ENCODE measurements at places on chromosomes 2 and 18.

DNA sequence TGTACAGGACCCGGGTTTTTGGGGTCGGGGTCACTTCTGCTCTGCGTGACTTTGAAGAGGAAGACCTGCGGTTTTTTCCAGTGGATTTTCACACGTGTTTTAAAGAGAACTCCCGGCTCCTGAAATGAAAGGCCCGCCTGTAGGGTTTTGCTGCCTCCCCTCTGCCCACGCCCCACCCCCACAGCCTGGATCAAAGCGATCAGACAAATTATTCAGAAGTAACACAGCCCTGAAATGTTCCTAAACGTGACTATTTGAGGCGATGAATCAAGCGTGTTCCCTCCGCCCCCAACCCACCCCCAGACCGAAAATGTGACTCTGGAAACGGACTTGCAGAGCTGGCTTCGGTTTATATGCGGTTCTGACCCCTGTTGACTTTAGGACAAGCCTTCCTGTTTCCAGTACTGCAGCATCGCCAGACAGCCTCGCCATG is 28.7 kb upstream of the SMIM21 start:
- peak; percentile 60 for DNase-seq

DNA sequence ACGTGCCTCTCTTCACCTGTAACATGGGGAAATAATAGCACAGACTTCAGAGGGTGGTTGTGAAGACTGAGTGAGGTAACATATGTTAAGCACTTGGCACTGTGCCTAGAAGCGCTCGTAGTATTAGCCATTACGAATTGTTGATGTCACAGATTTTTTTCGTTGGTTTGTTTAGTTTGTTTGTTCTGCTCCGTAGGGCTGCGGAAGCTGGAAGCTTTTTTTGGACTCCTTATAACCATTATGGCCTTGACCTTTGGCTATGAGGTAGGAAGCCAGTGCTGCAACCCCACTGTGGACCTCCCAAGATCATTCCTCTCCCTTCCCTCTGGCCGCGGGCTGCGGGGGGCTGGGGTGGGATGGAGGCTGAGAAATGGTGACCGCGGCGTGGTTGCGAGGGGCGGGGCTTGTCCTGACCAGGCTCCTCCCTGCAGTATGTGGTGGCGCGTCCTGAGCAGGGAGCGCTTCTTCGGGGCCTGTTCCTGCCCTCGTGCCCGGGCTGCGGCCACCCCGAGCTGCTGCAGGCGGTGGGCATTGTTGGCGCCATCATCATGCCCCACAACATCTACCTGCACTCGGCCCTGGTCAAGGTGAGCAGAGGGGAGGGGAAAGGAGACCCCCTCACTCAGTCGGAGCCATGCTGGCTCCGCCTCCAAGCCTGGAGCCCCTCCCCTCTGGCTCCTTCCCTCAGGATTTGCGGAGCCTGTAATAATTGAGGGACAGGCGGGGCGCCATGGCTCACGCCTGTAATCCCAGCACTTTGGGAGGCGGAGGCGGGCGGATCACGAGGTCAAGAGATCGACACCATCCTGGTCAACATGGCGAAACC is 5.5 kb downstream of the SLC11A1 start:
- no peak for DNase-seq

DNA sequence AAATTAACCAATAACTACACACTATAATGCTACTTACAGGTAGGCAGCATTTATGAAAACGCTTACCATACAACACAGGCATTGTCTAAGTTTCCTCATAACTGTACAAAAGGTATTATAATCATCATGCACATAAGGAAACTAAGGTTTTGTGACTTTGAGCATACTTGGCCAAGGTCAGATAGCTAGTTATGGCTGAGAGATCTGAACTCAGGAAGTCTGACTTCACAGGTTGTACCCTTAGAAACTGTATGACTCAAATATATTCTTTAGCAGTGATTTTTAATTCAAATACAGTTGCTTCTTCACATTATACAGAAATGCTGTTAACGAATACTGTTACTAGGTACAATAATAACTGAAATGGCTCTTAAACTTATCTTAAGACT is 89.3 kb downstream of the TRIP12 start:
- DNase-seq = no peak

DNA sequence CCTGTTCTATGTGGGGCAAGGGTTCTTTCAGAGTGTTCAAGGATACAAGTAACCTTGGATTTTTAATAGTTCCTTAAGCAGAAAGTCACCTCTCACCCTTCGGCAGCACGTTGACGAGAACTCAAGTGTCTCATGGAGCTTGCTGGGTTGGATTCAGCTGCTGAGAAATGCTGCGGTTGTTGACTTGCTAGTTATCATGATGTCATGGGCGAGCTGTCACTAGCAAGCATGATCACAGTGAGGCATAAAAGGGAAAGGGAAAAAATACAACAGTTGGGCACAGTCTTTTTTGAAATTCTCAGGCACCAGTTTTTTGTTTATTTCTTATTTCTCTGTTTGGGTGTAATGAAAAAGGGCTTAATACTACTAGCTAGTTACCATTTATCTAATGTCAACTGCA is 53.2 kb downstream of the ADCYAP1 start:
- DNase-seq = no peak

GRCh38 chr2:119435953-119436297 is 4.3 kb downstream of the TMEM37 start:
- no peak for DNase-seq

- no peak for DNase-seq
Measured at GRCh38 chr2:43803113-43803512, 29.3 kb downstream of the DYNC2LI1 start.

- no peak for DNase-seq
Measured at GRCh38 chr2:170163411-170164065, 14.4 kb upstream of the MYO3B start.

- DNase-seq = no peak
Measured at GRCh38 chr2:188529710-188530109, 238.0 kb downstream of the GULP1 start.

GRCh38 chr2:106097038-106098000 is 96.8 kb downstream of the UXS1 start:
- DNase-seq = no peak

GRCh38 chr2:181145645-181146044 is 165.2 kb downstream of the UBE2E3 start:
- DNase-seq = no peak

DNA sequence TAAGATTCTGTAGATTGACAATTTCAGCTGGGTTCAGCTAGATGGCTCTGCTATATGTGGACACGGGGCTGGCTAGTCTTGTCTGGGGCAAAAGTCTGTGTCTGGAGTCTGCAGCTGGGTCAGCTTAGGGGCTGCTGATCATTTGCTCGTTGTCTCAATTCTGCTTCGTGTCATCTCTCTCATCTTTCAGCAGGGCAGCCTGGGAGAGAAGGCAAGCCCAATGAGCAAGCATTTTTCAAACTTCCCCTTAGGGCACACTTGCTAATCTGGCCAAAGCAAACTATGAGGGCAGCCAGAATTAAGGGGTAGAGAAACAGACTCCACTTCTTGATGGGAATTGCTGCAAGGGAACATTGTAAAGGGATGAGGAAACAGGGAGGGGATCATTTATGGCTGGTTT is 462.6 kb downstream of the SLC4A3 start:
- DNase-seq = no peak

DNA sequence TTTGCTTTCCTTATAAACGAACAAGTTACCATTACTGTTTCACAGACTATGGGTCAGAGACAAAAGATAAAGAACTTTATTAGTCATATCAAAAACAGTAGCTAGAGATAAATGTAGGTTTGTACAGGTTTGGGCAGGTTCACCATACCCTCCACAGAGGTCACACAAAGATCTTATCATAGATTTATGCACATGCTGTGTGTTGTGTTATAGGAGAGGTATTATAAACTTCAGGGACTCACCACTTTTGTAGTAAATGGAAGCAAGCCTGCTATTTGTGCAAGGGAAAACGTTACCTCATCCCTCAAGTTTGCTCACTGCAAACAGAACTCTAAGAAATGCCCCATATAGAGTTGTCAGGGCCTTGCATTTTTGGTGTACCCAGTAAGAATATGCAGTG is 584.5 kb upstream of the LRRTM1 start:
- DNase-seq = no peak

DNA sequence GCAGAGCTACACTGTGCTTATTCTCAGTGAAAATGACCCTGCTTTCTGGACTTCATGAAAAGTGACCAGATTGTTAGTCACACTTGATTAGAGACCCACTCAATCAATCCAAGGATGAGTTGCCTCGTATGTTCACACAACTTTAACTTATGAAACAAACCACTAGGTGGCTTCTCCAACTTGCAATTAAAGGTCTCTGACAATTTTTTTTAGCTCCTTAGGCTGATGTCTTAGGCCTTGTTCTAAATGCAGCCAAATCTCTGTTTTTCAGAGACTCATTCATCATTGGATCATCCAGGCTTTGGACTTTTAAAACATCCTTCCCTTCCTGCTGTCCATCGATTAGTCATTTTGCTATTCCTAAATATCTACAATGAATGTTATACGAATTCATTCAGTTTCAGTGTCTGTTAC is 63.4 kb downstream of the MREG start:
- DNase-seq = no peak

- no peak for DNase-seq
Measured at GRCh38 chr2:46462936-46463335, 16.4 kb upstream of the TMEM247 start.

GRCh38 chr2:206708286-206708685 is 9.9 kb downstream of the DYTN start:
- no peak for DNase-seq

DNA sequence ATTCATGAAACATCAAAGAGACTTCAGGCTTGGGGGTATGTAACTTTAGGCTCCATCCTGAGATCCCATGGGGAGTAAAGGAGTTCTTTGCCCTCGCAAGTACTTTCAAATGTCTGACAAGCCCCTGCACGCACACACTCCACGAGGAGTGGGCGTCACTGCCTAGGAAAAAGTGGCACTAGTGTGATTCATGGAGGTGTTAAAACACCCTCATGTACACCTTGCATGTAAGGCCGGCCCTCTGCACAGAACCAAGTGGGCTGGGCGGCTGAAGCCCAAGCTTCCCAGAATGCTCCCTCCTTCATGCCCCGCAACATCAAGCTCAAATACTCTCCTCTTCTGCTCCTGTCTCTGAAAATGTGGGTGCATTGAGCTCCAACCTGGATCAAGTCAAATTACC is 7.8 kb downstream of the HS1BP3 start:
- no peak for DNase-seq

- DNase-seq = no peak
Measured at GRCh38 chr2:30763151-30763660, 44.0 kb downstream of the CAPN13 start.

DNA sequence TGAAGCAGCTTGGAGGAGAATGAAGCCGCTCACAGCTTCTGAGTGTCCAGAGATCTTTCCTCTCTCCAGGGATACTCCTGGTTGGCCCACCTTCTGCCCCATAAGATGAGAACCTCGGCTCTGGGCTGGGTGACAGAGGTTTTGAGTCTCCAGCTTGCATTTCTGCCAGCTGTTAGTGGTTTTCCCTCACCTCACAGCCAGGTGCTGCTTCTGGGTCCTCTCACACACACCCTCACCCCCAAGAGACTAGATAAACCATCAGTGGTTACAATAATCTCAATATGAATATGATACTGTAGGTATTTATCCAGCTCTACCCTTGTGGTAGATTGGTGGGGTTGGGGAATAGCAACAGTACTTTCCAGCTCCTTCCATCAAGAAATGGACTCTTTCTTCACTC is 161.7 kb upstream of the SIX3 start:
- DNase-seq = no peak

- DNase-seq = no peak
Measured at GRCh38 chr18:31587529-31587928, 4.1 kb upstream of the TTR start.

DNA sequence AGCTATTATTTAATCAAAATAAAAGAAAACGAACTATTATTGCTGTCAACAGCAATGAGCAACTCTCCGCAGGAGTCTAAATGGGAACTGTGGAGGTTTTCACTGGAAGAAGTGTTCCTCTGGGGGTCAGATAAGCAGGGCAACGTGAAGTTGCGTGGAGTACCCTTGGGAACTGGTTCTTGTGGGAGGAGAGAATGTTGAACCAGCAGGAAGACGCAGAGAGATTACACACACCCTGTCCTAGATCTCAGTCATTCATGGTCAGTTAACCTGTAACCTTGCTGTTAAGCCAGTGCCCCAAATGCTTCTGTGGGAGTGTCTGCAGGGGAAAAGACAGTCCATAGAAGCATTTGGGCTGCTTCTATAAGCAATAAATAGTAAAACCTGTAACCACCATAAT is 20.4 kb upstream of the CABLES1 start:
- DNase-seq = no peak

DNA sequence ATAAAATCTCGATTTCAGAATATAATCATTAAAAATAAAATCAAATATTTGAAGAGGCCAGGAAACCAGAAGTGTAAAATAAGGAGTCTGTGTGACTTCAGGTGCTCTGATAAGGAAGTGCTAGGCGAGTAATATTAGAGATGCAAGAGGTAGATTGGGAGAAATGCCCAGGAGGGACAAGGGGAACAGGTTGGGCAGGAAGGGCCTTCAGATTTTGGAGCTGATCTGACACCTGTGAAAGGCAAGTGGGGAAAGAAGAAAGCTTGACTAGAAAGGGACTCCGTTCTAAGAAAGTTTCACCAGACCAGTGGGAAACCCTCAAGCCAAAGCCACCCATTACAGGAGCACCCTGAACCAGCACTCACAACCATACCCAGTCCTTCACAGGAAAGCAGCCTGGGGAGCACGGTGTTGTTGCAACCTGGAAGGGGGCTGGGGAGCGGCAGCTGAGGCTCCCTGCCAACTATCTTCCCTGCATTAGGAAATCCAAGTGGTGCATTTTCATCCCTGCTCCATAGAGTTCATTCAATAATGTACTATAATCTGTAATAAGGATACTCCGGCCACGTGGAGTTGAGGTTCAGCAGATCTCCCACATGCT is 57.5 kb upstream of the GREB1L start:
- no peak for DNase-seq

DNA sequence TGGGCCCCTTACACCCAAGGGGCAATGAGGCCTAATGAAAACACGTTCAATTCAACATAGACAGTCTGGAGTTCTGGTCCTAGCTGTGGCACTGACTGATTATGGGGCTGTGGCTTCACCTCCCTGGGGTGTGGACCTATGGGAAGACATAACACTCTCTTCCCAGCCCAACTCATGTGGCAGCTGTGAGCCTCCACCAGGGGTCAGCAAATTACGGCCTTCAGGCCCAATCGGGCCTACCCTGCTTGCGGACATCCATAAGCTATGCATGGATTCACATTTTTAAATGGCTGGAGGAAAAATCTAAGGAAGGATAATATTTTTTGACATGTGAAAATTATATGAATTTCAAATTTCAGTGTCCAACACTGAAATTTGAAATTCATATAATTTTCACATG is 101.3 kb downstream of the LOXHD1 start:
- DNase-seq = no peak

DNA sequence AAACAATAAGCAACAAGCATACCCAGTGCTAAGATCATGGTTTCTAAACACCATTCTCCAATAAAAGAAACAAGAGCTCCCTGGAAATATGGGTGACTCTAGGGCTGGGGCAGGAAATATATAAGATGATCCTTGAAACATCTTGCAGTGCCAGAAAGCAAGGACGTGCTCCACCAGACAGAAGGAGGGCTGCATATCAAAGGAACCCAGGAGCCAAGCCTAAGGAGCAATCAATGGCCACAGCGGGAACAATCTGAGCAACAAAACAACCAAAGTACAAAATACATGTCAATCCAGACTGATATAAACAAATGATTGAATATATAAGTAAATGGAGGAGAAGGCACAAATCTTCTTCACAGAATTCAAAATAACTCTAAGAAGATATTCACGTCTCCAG is 10.1 kb downstream of the SPIRE1 start:
- DNase-seq = no peak

GRCh38 chr2:134123332-134123731 is 130.5 kb upstream of the MGAT5 start:
- no peak for DNase-seq

GRCh38 chr18:65876310-65876709 is 125.5 kb downstream of the CDH7 start:
- no peak for DNase-seq

GRCh38 chr2:218733171-218734021 is 22.8 kb downstream of the TTLL4 start:
- no peak for DNase-seq

Data from activated CD4-positive, alpha-beta T cell treated with anti-CD3 and anti-CD28 coated beads, Interleukin-2, amount 50 U/mL, for 4 hours (primary cell).